ENCODE measurements at places on chromosomes 12 and 14.

GRCh38 chr14:50062438-50063085 lies 53.8 kb downstream of the VCPKMT start:
- DNase-seq: peak; percentile 76

GRCh38 chr14:88318406-88318805 lies 4.7 kb downstream of the KCNK10 start:
- DNase-seq: no peak

DNA sequence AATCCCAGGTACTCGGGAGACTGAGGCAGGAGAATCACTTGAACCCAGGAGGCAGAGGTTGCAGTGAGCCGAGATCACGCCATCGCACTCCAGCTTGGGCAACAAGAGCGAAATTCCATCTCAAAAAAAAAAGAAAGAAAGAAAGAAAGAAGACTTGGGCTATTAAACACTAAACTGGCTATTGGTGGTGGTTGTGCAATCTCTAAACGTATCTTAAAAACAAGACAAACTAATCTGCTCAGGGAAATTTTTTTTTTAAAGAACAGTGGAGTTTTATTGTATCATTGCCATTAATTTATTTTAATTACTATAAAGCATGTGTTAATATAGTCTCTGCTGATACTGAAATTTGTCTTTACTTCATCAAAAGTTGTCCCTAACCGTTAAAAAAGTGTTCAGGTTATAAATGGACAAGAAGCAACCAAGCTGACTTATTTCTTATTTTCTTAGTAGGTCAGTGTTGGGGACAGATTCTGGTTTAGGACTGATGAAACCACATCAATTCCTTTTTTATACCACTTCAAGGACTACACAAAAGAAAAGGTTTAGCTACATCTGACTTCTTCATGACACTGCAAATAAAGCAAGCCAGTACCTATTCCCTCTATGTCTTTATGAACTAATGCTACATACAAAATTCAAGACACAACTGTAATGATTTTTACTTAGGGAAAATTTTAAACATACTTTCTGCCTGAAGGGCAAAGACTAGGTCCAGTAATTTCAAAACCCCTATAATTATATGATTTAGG lies 68.7 kb upstream of the KRAS start:
- DNase-seq: no peak

DNA sequence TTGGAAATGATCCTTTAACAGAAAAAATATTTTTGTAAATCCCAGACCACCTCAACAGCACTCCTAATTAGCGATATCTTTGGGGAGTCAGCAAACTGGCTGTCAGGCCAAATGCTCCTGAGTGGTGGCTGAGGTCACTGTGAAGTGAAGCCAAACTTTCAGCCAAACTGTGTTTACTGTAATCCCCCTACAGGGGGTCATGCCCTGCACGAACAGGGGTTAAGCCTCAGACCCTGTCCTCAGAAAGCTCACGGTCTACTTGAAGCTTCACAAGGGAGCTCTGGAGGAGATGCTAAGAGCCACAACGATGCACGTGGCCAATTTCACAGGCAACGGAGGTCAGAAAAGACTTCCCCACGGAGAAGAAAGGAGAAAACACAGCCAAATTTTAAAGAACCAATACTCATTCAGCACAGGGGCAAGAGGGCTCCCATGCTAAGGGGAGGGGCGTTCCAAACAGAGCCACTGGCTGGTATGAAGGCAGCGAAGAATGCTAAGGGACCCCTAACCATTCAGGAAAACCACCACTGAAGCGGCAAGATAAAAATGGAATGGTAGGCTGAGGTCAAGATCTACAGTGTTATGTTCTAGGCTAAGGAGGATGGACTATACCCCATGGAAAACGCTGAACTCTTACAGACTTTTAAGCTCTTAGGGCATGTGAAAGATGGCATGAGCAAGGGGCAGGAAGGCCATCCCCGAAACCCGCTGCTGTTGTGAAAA lies 105.4 kb downstream of the ITPR2 start:
- no peak for DNase-seq

DNA sequence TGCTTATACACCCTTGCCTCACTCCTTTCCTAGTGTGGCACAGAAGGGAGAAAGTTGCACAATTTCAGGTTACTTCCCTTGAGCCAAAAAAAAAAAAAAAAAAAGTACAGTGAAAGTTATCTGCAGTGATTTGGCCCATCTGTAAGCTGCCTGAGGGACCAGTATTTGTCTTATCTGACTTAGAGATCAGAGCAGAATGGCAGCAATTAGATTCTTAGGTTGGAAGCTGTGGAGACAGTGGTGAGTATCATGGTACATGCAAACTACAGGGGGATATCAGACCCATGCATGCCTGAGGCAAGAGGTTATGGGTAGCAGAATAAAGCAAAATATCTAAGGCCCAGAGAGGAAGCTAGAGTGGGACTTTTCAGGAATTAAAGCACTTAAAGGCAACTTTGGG lies 1070.7 kb upstream of the NOVA1 start:
- no peak for DNase-seq

DNA sequence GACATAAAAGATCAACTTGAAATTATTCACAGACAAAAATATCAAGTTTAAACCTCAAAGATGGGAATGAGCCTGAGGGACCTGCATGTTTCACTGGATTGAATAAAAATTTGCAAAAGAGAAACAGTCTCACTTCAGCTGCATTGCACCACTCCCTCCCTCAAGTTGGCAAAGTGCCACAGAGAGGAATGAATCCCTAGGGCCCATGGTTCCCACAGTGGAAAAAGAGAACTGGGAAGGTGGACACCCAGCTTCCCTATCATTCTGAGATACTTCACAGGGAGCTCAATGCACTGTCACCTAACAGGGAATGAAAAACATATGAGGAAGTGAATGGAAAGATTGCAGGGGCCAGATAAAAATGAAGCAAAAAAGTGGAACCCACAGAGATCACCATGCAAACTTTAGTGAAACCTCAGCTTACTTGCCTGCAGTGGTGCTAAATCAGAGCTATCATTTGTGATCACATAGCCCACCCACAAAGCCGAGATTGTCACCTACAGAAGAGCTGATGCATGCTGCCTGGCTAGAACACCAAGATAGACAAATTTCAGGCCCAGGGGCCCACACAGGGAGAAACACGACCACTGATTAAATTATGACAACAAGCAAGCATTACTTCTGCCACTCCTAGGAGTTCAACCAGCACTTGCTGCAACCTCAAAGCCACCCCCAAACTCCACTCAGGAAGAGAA lies 911.3 kb downstream of the LRFN5 start:
- no peak for DNase-seq

GRCh38 chr12:121921066-121921465 lies 2.7 kb downstream of the CFAP251 start:
- no peak for DNase-seq

DNA sequence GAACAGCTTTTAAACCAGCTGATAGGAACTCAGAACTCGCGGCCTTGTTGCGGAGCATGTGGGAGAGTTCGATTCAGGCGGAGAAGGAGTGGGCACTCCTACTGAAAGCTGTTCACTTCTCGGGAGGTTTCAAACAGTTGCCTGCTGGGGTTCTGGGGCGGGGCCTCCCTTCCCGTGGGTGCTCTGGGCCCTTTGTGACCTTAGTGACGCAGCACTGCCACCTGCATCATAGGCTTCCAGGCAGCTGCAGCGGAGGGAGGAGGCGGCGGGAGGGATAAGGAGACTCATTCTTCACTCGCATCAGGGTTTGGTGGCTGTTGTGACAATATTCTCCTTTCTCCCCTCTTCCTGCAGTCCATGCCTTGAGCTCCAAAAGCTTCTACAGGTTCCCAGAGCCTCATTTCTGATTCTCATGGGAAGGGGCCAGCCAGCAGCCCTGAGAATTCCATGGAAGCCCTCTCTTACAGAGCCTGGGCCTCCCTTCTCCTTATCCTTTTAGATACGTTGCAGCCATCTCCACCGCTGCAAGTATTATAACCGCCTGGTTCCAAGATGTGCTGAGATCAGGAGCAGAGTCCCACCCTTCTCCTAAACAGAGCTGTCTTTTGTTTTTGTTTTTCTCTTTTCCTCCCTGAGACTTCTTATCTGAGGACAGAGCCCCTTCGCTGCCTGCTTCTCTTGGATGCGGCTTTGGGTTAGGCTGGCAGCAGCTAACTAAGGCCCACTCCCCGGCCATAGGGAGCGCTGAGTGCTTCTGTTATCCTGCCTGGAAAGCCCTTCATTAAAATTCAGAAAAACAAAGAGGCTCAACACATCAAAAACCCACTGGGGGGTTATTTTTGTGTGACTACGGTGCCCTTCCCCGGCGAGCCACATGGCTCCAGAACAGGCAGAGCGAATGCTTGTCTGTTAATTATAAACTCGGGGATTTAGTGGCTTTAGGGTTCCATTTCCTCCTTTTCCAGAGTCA lies 67.6 kb upstream of the GPATCH2L start:
- no peak for DNase-seq

GRCh38 chr12:6639151-6639801 lies 3.5 kb upstream of the LPAR5 start:
- DNase-seq: no peak

- no peak for DNase-seq
These were observed 215.8 kb downstream of the PHLDA1 start for GRCh38 chr12:75815756-75816155.

DNA sequence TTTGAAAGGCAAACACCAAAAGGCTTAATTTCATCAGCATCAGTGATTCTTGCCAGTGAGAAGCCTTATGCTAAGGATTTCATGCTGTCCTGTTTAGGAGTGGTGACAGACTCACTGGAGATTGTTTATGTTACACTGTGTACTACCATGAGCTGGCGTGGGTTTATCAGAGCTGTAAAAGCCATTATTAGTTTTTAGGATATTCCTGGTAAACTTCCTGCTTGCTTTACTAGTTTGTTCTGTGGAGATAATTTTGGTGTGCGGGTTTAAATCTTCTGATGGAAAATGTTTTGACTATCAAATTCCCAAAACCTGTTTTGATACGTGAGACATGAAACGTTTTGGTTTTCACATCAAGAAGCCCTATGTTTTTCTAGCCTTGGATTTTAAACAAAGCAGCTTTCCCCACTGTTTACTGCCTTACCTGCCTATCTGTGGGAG lies 15.2 kb downstream of the PPFIBP1 start:
- DNase-seq: no peak

GRCh38 chr14:93031505-93032315 lies 84.0 kb downstream of the ITPK1 start:
- DNase-seq: no peak

GRCh38 chr12:77816196-77816595 lies 14.5 kb upstream of the NAV3 start:
- no peak for DNase-seq

- peak; percentile 88 for DNase-seq
These were observed 136.3 kb downstream of the SCARB1 start for GRCh38 chr12:124727264-124727800.

- DNase-seq: no peak
These were observed 28.8 kb downstream of the OAS2 start for GRCh38 chr12:113007166-113007565.

GRCh38 chr12:65497660-65498059 lies 219.2 kb downstream of the MSRB3 start:
- DNase-seq: no peak

GRCh38 chr12:74111688-74112360 lies 425.8 kb upstream of the ATXN7L3B start:
- no peak for DNase-seq

GRCh38 chr14:54481695-54482094 lies 7.1 kb downstream of the GMFB start:
- DNase-seq: no peak

DNA sequence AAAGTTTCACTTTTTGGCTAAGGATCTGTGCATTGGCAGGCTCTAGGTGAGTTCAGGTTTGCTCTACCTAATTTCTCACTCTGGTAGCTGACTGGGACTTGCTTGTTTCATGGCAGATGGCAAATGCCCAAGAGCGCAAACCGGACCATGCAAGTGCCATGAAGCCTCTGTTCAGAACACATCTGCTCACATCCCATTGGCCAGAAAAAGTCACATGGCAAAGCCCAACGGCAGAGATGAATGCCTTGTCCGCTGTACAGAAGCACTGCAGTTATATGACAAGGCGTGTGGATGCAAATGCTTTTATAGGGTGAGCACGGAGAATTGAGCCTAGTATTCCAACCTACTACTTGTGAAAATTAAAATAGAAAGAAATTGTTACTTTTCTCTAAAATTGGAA lies 202.2 kb upstream of the HMGA2 start:
- no peak for DNase-seq

- DNase-seq: no peak
These were observed 38.2 kb upstream of the GNPNAT1 start for GRCh38 chr14:52829527-52830185.

- no peak for DNase-seq
These were observed 6.3 kb downstream of the FRS2 start for GRCh38 chr12:69476276-69477017.

DNA sequence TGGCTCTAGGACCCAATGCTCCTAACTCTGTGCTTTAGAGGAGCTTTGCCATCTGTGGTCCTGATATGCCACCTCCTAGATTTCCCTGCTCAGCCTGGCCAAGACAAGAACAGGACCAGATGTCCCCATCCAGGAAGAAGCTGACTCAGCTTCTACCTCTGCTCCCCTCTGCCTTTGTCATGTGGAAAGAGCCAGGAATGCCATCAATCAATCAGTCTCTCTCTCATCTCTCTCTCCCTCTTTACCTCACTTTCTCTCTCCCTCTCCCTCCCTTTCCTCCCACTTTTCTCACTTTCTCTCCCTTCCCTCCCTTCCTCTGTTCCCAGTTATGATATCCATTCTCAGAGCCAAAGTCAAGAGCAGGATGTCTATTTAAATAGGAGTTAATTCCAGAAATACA lies 892.5 kb upstream of the TMEM132C start:
- no peak for DNase-seq

DNA sequence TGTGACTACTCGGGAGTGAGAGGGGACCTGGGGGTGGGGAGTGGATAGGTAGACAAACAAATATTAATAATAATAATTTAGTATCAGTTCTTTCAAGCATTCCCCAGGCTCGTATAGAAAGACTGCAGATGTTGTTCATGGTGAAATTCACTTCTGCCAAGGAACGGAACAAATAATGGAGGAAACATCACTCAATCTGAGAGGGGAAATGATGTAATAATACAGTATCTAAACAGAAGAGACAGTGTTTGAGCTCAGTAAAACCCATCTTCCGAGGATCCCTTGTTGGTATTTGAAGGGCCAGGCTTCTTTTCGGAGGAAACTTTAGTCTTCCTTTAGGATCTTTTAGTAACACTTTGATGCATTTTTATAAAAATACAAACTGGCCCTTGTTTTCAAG lies 114.2 kb downstream of the KCNK10 start:
- no peak for DNase-seq

DNA sequence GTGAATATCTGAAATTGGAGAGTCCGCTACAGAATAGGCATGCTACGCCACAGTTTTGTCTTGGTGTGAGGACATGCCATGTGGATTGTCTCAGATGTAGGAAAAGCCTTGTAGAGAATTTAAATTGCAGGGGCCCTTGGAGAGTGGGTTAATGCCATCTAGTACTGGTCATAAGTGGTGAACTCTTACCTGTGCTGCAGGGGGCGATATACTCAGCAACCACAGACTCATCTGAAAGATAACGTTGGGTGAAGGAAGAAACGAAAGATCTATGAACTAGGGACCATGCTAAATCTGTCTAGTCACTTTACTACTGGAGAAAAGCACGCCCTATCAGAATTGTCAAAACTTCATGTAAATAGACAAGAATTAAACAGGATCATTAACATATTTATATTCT lies 33.7 kb upstream of the A2M start:
- no peak for DNase-seq

Measured in Kasumi-1 (cell line).